ENCODE measurements at places on chromosomes 3 and 15.

DNA sequence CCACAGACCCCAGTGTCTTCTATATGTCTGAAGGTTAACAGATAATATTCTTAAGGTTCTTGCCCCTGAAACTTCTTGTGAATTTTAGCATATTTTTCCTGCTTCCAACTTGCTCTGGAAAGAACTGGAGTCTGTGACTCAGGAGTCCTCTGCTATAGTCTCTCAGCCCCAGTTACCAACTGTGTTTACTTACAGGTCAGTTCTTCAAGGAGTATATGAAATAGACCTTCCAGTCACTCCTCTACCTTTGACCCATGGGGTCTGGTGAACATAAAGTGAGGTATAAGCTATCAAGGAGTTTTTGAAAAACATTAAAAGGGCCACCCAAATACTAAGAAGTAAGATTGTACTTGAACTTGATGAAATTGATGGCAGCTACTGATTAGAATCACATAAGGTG lies 139.2 kb upstream of the ROPN1 start:
- no peak for DNase-seq

GRCh38 chr3:94301366-94301765 lies 238.5 kb downstream of the NSUN3 start:
- no peak for DNase-seq

DNA sequence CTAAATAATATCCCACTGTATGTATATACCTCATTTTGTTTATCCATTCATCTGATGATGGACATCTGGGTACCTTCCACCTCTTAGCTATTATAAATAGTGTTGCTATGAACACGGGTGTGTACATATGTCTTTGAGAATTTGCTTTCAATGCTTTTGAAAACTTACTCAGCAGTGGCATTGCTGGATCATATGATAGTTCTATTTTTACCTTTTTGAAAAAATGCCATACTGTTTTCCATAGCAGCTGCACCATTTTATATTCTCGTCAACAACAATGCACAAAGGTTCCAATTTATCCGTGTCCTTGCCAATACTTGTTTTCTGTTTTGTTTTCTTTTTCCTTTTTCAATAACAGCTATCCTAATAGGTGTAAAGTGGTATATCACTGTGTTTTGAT lies 77.1 kb downstream of the PEAK1 start:
- DNase-seq, result no peak

DNA sequence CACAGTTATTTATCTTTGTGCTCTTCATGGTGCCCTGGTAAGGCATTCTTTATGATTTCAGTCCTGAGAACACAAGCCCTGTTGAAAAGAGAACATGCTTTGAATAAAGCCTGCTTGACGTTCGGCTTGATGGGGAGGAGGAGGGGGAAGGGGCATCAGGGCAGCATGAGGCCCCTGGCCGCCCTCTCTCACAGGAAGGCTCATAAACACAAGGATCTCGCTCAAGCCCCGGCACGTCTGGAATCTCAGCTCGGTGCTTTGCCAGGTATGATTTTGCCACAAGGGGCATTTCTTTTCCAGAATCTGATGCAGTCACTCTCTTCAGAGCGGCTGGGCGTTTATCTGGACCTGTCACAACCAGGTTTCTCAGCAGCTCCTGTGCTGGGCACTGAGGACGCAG lies 129.4 kb downstream of the DNAJB8 start:
- no peak for DNase-seq

DNA sequence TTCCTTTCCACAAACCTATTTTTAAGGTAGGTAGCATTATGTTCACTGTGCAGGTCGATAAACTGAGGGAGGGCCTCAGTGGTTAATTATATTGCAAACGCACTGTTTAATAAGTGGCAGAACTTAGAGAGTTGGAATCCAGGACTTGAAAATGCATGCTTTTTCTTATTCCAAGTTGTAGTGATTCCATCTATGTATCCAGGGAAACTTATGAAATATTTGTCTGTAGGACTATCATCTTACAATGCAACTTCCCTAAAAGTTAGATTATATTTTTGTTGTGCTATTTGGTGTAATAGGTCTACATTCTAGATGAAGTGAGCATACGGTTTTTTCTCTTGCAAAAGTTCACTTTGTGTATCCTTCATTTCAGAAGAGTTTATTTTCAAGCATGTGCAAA lies 419.5 kb downstream of the NAALADL2 start:
- DNase-seq, result no peak

- no peak for DNase-seq
These were observed 21.8 kb downstream of the MYH15 start for GRCh38 chr3:108488631-108489030.

- no peak for DNase-seq
These were observed 35.3 kb downstream of the SPG21 start for GRCh38 chr15:64954395-64954794.
